ENCODE measurements at places on chromosomes 13 and 19.
A peak's percentile ranks its signal among the peaks of the same experiment; 100 is the strongest.

DNA sequence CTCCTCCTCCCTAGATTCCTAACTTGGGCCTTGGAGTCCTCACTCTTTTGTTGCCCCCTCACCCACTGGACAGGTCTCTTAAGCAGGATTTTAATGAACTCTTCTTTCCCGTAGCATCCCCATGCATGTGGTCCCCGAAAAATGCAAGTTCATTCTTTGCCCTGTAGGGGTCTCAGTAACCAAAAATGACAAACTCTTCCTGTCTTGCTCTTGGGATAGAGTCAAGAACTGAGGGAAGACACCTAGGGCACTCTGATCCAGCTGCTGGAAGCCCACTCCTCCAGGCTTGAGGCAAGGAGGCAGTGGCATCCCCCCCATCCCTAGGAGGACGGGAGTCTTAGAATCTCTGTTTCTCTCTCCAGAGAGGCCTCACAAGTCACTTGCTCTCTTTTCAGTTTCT, 987.0 kb downstream of the DIAPH3 start:
- no peak for DNase-seq

- no peak for DNase-seq
Measured at GRCh38 chr13:54775501-54776191, 1747.0 kb downstream of the OLFM4 start.

- no peak for DNase-seq
Measured at GRCh38 chr13:46173656-46174055, 8.3 kb downstream of the LCP1 start.

DNA sequence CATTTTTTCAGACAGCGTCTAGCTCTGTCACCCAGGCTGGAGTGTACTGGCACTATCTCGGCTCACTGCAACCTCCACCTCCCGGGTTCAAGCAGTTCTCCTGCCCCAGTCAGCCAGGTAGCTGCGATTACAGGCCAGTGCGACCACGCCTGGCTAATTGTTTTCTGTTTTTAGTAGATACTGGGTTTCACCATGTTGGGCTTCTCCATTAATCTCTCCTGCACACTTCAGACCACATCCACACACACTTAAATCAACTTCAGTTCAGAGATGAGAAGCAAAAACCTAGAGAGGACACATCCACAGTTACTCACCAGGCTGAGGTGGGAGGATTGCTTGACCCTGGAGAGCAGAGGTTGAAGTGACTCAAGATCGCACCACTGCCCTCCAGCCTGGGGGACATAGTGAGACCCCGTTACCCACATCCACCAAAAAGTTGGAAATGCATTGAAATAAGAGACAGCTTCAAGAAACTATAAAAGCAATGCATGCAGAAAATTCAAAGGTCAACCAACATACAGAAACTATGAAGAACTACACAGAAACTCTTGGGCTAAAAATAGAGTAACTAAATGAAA, 42.3 kb downstream of the ZNF611 start:
- DNase-seq: no peak

- DNase-seq: no peak
Measured at GRCh38 chr13:84737661-84738060, 855.4 kb upstream of the SLITRK1 start.

DNA sequence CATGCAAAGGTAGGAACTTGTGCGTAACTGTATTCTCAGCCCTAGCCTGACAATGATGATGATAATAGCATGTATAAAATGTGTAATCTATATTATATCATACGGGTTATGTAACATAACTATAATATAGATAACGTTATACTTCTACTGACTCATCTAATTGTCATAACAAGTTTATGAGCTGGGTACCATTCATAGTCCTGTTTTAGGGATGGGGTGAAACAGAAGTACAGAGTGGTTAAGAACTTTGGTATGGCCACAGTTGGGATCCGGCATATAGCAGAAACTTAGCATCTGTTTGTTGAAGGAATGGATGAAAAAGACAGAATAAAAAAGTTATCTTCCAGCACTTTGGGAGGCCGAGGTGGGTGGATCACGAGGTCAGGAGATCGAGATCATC, 5.2 kb downstream of the CTU1 start:
- no peak for DNase-seq

DNA sequence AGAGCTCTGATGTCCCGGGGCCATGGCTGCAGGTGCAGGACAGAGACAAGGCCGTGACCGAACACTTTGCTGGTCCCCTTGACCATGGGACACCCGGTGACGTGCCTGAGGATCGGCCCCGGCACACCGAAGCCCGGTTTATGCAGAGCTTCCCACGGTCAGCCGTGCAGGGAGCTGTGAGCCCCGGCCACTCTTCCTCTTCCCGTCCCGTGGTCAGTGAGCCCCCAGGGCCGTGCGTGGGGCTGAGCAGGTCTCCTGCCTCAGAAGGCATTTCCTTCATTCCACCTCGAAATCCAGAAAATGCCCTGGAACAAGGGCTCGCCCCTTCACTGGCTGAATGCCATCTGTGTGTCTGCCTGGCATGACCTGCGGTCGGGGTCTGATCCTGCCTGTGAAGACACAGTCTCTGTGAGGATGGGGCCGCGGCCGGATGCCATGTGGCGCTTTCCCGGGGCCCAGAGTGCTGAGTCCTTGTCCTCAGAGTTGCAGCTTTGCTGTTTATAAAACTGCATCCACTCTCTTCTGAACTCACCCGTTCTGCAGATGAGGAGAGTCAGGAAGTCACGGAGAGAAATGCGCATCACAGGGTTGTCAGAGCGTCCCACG, 16.9 kb downstream of the MCF2L start:
- no peak for DNase-seq

DNA sequence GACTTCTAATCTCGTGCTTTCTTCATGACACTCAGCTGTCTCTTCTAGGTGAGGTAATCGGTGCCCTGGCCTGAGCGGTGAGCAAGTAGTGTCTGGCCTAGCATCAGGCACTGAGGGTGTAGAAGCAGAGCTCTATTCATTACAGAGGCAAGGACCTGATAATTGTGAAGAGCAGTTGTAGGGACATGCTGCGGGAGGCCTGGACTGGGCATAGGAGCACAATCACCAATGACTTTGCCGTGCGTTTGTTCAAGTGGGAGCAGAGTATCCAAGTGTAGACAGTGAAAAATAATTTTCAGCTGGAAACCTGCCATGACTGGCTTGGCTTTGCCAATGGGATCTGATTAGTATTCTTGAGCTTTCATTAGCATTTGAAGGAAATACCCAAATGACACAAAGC, 32.1 kb upstream of the DCLK1 start:
- no peak for DNase-seq

DNA sequence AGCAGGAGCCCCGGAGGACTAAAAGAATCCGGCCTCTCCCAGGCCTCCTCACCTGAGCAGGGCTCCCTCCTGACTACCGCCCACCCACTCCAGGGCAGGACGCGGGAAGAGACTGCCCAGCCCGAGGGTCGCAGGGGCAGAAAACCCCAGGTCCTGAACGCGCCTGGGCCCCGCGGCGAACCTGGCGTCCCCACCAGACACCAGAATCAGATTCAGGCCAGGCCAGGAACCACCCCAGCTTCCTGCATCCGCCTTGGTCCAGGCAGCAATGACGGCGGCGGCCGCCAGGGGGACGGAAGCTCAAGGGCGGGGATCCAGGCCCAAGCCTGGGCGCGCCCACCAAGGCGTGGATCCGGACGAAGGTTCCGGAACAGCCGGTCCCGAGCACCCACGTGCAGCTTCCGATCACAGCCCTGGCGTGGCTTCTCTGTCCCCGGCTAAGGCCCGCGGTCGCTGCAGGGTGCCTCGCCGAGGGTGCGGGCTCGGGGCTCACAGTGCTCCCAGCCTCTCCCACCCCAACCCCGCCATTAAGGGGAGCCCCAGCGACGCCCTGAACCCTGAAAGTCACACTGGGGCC, 3.6 kb downstream of the LGALS7 start:
- no peak for DNase-seq

DNA sequence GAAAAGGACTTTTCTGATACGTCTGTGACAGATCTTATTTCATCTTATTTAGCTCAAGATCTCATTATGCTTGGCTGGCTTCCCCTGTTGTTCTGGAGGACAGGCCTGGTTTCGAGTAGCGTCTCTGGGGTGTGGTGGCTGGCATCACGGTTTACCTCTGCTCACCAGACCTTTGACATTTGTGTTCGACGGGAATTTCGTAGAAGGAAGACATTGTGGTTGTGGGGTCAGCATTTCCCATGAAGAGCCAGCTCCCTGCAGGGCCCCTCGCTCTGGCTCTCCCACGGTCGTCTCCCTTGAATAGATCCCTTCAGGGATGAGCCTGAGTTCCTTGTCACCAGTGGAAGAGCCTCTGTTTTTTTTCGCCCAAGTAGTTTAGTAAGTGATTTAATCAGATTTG, 78.6 kb upstream of the TEX29 start:
- no peak for DNase-seq

DNA sequence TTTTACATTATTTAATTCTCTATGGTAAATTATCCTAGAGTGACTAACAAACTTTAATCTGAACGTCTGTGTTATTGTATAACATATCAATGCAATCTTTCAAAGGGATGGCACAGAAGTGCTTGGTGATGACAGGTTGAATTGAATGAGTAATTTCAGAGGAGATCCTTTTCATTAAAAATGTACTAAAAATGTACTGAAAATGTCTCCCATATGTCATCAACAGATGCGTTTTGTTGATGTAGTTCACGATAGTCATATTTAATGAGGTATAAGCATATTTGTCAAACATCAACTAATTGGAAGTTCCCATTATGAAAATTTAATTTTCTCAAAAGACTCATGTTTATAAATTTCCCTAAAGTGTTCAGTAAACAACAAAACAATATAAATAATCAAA, 1434.7 kb upstream of the PCDH20 start:
- no peak for DNase-seq

DNA sequence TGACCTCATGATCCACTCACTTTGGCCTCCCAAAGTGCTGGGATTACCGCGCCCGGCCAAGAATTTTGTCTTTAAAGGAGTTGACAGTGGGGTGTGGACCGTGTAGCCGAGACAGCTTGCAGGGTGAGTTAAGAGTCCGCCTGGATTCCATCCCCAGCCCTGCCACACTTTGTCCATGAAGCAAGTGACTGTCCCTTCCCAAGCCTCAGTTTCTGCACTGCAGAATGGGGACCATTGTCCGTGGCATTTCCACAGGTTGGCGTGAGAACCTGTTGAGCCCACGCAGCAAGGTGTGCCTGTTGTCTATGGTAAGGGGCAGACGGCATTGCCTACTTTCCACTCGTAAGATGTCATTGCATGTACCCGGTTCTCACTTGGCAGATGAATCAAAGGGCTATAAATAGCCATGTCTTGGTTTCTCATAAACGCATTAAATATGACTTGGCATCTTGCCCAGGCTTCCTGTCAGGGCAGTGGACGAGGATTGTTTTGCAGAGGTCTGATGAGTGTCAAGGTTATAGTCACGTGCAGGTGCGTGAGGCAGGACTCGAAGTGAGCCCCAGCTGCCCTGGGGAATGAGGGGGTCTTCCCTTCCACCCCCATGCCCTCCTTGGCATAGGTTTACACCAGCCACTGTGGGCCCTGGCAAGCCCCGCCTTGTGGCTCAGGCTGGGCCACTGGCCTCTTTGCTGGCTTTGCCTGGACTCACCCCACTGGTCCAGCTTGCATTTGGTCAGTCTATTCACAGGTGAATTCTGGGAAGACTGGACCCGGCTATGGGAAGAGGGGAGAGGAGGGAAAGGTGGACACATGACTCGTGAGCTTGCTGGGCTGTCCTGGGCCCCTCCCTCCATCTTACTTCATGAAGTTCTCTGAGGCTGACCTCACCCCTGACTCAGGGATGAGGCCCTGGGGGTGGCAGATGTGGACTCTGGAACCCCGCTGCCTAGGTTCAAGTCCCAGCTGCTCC, 14.6 kb downstream of the FAM187B start:
- peak; percentile 76 for DNase-seq

DNA sequence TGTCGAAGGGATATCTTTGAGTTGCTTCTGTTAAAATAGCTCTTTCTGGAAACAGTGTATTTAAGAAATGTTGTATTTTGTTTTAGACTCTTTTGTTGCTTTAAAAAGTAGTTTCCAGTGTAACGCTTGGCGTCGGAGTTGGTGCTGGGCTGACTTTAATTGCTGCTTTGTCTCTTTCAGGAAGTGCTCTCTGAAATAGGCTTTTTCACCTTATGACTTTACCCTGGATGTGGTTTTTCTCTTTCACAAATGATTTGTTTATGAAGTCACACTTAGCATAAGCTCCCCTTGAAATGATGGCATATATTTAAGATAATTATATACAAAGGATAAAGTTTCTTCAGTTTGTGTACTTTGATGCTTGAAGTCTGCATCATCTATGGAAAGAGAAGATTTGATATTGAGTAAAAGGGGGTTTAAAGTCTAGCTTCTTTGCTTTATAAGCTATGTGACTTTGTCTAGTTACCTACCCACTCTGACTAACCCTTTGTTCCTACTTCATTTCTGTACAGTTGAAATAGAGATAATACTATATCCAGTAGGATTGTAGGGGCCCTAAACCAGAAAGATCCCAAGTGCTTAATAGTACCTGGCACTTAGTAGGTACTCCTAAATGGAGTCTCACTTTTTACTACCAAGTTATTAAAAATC, at the start of gene GPR18:
Gene GPR18, minus strand, starts transcription at position 170 of the 651 bp plus-strand sequence. CDS start 2,507 bp downstream, outside the sequence.
- no peak for DNase-seq

GRCh38 chr13:38566519-38566918, 120.4 kb upstream of the FREM2 start:
- DNase-seq: no peak

- DNase-seq: no peak
Measured at GRCh38 chr19:38978326-38978689, 2.8 kb upstream of the FBXO17 start.

DNA sequence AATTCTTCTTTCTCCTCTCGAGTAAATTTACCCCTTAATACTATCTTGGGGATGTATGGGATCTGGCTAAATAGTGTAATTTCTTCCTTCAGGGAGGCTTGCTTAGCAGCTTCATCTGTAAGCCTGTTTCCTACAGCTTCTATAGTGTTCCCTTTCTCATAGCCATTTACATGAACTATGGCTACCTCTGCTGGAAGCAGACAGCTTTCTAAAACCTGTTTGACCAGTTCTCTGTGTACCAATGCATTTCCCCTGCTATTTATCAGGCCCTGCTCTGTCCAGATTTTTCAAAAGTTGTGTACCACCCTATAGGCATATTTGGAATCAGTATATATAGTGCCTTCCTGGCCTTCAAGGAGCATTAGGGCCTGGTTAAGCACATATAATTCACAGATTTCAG, 113.6 kb upstream of the PCDH9 start:
- DNase-seq: no peak

DNA sequence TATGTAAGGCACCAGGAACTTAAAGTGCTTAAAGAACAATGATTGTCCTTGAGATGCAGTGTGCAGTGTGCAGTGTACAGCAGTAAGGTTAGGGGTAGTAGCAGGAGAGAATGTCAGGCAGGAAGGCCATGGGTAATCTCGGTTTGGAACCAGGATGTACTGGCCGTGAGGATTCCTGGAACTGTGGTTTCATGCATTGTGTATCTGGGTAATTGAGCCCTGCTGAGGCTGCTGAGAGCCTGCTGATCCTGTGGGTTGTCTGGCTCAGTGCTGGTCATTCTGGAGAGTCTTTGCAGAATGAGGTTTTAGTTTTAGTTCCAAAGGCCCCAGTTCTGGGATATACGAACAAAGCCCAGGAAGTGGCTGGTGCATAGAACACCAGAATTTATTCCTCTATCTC, 71.0 kb downstream of the ZNF568 start:
- no peak for DNase-seq

- no peak for DNase-seq
Measured at GRCh38 chr19:49391581-49392399, 3.7 kb downstream of the KASH5 start.

GRCh38 chr13:87459419-87459818, 211.8 kb upstream of the SLITRK5 start:
- no peak for DNase-seq
